Trophoblast cell (in vitro differentiated cells and primary cell): ENCODE measurements at places on chromosomes 13 and 19.

GRCh38 chr13:100542826-100543156 lies 45.8 kb downstream of the GGACT start:
- peak; percentile 54 for DNase-seq

- DNase-seq = no peak
Measured at GRCh38 chr19:55384131-55384919, at the start of gene TMEM238. TMEM238 (minus strand) TSS chr19:55384292; CDS start chr19:55384259, 33 bp downstream.

- no peak for DNase-seq
Measured at GRCh38 chr13:99145461-99145860, 55.2 kb upstream of the UBAC2 start.

GRCh38 chr19:10074153-10074552 lies 12.0 kb upstream of the SHFL start:
- no peak for DNase-seq

GRCh38 chr13:42064259-42064658 lies 15.8 kb downstream of the DGKH start:
- no peak for DNase-seq

DNA sequence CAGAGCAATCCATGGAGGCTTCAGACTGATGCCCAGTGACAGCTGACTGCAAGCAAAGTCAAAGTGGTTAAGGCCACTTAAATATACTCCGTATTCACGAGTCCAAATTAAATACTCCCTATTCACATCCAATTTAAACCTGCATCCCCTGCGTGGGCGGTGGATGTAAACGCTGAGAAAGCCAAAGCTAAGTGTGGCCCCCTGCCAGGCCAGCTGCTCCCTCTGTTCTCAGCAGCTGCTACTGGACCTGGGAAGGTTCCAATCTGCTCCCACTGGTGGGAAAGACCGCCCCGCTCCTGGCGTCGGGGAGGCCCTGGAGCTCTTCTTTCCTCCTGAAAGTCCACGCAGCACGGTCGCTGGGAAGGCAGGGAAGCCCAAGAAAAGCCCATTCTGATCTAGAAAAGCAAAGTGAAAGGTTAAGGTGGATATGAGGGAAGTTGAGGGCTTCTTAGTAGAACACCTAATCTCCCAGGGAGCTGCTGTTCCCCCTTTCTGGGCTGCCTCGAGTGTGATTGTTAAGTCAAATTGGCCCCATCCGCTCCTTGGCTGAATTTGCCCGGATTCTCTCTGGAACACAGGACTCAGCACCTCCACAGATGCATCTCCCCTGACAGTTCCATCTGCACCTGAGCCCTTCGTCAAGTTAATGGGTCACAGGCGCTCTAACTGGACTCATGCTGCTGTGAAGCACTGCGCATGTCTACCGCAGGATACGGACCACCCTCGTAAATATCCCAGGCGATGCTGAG lies 205.5 kb downstream of the USP12 start:
- no peak for DNase-seq

DNA sequence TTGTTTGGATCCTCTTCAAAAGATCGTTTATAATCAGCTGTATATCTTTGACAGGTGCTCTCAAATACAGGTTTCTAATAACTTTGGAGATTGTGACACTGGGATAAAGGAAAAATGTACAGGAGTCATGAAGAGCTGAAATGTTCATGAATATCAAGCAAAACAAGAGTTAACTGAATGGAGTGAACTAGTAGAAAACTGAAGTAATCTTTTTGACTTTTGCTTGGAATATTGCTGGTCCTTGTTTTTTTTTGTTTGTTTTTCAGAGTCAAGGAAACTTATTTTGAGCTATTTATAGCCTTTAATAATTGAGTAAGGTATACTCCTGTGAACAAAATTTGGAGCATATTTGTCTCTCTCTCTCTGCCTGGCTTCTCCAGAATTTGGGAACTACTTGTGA lies 25.3 kb downstream of the MED4 start:
- no peak for DNase-seq

GRCh38 chr13:42892760-42893159 lies 99.3 kb downstream of the EPSTI1 start:
- peak; percentile 59 for DNase-seq

DNA sequence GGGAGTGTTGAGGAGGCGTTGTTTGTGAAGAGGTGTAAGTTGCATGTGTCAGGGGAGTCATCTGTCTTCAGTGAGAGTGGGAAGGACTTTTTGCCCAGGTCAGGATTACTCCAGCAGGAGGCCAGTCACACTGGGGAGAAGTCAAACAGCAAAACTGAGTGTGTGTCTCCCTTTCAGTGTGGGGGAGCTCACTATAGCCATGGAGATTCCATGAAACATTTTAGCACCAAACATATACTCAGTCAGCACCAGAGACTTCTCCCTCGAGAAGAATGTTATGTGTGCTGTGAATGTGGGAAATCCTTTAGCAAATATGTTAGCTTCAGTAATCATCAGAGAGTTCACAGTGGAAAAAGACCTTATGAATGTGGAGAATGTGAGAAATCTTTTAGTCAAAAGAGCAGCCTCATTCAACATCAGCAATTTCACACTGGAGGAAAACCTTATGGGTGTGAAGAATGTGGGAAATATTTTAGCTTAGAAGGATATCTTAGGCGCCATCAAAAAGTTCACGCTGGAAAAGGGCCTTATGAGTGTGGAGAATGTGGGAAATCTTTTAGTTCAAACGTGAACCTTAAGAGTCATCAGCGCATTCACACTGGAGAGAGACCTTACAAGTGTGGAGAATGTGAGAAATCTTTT lies 8.4 kb upstream of the ZNF587 start:
- DNase-seq = peak; percentile 93

DNA sequence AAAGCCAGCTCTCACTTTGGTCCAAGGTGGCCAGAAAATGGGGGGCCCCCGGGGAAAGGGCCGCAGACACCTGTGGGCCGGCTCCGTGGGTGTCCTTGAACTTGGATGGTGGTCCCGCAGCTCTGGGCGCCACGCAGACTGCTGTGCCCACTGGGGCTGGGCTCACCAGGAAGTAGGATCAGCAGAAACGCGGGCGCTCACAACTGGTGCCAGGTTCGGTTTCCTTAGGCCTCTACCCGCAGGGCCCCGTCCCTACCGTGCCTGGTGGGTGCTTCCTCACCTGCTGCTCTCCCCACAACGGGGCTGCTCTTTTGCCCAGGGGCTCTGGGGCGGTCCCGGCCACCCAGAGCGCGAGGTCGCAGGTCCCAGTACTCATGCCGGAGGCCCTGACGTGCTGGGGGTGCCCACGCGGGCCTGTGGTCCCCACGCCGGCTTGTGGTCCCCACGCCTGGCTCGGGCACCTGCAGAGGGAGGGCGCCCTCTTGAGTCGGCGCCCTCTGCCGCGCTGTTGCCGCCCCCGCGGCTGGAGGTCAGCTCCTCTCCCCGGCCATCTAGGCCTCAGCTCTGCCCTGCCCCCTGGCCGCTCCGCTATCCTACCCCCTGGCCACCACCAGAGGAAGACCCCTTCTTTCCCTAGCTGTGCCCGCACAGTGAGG lies 1303.6 kb downstream of the UQCRFS1 start:
- no peak for DNase-seq

- DNase-seq = no peak
Measured at GRCh38 chr19:13018035-13018914, 23.0 kb downstream of the NFIX start.

DNA sequence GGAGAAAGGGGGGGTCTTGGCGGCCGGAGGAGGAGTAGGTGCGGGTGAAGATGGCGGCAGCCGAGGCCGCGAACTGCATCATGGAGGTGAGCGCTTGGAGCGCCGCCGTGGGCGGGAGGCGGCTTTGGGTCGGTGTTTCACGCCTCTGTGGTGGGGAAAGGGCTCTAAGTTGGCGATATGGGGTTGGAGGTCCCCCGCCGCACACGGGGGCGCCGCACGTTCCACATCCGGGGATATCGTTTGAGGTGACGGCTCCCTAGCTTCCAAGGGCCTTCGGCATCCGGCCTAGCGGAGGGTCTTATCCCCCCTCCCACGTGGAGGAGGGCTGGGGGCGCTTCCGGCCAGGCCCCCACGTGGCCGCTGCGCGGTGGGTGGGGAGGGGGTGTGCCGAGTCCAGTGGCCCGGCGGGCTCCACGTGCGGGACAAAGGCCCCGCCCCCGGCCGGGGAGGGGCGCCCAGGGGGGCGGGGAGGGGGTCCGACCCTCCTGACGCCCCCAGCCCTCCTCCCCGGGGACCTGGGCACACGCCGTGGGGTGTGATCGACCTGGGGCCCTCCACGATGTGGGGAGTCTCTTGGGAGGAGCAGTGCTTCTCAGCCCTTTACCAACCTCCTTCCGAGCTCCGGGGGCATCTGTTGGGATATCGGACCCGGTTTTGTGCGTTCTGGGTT lies at the start of gene PRMT1:
Gene PRMT1, plus strand, starts transcription at position 41 of the 670 bp plus-strand sequence. Its CDS starts 10 bp downstream, at position 51.
- peak; percentile 35 for DNase-seq

GRCh38 chr13:36717017-36717416 lies 43.2 kb downstream of the SERTM1 start:
- no peak for DNase-seq

DNA sequence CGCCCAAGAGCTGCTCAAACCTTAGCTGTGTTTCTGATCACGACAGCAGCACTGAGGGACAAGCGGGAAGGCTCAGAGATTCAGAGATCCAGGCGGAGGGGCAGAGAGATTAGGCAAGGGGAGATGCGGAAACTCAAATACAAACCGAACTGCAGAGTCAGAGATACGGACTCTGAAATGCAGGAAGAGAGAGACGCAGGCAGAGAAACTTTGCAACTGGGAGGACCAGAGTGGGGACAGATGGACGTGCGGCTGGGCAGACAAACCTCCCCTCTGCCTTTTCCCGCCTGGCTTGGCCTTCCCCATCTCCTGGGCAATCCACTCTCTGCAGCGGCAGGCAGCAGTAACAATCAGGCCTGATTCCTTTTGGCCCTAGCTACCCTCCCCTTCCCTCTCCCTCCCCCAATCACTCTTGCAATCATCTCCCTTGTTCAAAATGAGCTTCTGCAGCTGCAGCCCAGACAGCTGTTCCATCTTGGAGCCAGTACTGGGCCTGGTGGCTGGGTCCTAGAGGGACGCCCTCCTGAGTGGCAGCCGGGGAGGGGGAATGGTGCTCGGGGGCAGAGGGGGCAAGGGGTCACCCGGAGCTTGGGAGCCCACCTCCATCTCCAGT lies 29.7 kb downstream of the OLFM2 start:
- no peak for DNase-seq

- no peak for DNase-seq
Measured at GRCh38 chr19:57778336-57778735, 8.9 kb downstream of the ZNF586 start.

- no peak for DNase-seq
Measured at GRCh38 chr13:93732186-93732585, 505.6 kb downstream of the GPC6 start.

DNA sequence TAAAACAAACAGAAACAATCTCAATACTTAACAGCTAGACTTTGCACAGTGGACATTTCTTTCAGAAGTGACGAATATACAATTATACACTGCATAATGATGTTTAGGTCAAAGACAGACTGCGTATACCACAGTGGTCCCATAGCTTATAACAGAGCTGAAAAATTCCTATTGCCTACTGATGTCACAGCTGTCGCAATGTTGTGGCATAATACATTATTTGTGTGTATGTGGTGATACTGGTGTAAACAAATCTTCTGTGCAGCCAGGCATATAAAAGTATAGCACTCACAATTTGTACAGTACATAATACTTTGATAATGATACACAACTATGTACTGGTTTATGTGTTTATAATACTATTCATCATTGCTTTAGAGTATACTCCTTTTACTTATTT lies 116.7 kb downstream of the TNFRSF19 start:
- DNase-seq = no peak

DNA sequence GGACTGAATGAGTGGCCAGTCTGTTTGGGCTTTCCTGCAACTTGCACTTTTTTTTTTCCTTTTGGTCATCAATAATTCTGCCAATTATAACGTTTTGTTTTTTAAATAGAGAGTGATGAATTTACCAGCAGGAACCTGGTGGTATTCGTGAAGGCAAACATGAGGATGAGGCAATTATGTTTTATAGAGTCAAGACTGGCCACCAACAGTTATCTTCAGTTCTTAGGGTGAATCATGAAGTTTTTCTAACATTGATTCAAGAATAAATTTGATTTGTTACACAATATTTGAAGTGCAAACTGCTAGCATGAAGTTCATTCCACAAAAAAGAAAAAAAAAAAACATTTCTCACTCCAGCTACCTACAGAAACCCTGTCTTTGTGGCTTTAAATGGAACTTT lies 244.5 kb downstream of the SPRY2 start:
- DNase-seq = no peak

- DNase-seq = no peak
Measured at GRCh38 chr13:67769063-67769986, 539.2 kb upstream of the PCDH9 start.

DNA sequence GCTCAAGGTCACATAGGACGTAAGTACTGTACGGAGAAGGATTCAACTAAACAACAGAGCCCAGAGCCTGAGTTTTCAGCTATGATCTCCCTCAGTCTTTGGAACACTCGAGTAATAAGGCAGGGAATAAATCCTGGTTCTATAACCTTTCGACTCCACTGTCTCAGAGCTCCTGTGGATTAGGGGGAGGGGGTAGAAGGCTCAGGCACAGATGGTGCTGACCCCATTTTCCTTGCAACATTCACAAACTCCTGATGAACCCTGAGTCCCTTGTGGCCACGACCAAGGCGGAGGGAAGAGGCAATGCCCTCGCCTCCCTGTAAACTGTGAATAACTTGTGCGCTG lies 21.4 kb downstream of the NOVA2 start:
- DNase-seq = no peak

DNA sequence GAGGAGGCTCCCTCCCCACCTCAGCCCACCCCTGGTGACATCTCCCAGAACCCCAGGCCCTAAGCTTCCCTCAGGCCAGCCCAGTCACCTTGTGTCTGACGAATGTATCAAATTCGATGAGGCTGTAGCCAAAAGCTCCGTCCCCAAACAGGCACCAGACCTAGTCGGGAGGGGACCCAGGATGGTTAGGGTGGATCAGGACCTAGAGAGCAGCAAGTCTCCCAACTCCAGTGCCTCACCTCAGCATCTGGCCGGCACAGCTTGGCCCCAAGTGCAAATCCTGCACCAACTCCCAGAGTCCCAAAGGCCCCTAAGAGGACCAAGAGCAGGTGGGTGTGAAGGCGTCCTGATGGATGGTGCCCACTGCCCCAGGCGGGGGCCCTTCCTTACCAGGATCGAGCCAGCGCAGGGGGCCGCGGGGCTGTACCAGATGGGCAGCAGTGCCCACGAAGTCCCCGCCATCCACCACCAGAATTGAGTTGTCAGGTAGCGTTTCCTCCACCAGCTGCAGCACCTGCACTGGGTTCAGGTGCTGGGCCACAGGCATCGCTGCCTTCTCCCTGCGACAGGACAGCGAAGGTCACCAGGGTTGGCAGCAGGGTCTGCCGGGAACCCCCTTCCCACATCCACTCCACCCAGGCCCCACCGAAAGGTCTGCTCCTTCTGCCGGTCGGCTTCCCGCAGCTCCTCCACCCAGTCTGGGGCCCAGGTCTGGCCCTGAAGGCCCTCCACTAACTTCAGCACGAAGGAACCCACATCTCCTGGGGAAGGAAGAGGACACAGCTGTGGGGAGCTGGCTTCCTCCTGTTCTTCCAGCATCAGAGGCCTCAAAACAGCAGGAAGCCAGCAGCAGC lies 8.8 kb downstream of the SYDE1 start:
- DNase-seq = no peak

DNA sequence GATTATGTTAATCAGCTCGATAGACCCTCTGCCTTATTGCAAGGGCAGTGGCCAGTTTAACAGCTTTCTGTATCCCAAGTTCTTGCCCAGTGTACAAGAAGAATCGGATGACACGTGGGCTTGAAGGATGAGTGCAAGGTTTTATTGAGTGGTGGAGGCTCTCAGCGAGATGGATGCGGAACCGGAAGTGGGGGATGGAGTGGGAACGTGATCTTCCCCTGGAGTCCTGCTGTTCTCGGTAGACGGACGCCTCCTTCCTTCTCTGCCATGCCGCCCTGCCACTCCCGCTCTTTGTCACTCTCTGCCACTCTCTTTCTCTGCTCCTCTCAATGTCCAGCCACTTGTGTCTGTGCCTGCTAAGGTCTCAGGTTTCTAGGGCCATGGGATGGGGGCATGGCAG lies 21.0 kb downstream of the RFXAP start:
- no peak for DNase-seq
